ENCODE measurements at places on chromosomes 11 and 22. TPM values are rescaled to one million over a fixed set of nuclear protein-coding genes. Genes with fewer than 3 reads are reported as not detected.

The TRIM48 gene
- not detected for total RNA-seq

The RFPL1 gene
- not detected for total RNA-seq

The OR52A1 gene
- not detected for total RNA-seq

The DAGLA gene
- total RNA-seq = 6.0 TPM

The TPH1 gene
- 0.29 TPM for total RNA-seq

The P2RY2 gene
- 7.4 TPM for total RNA-seq

The PRAME gene
- not detected for total RNA-seq

The C11orf87 gene
- total RNA-seq = 0.35 TPM

The OR5A1 gene
- not detected for total RNA-seq

The KRTAP5-11 gene
- total RNA-seq = not detected

The SPDYC gene
- not detected for total RNA-seq

DNA sequence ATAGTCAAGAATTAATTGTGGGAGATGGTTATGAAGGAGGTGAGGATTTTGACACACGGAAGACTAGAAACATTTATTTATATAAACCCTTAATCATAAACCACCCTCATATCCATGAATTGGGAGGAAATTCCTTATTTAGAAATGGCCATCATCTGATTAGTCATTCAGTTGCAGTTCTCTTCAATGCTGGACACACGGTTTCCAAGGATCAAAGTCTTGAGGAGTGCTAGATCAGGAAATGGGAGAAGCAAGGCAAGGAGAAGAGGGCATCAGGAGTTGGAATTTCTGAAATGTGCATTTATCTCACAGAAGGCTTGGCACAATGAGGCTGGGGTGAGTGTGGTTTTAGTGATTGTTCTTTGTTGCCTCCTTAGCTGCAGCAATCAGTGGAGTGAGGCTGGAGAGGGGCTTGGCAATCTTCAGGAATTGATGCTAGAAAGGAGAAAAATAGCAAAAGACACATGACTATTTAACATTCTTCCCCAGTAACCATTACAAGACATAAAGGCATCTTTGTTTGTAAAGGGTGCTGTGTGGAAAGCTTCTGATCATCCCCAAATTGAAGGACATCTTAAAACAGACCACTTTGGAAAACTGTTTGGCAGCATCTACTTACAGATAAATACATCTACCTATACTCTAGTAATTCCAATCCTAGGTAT lies 21.6 kb upstream of the GDPD4 start:
- no peaks in the 10 kb centered on the region for H3K4me1 ChIP-seq
- peaks cover 13% of the 10 kb centered on the region for H3K36me3 ChIP-seq
- no peak for DNase-seq
- H3K27ac ChIP-seq = no peak overlapping the region
- no peak overlapping the region for H3K4me3 ChIP-seq

GRCh38 chr22:22407061-22407460 lies 101.5 kb downstream of the ZNF280B start:
- H3K4me3 ChIP-seq = no peak overlapping the region
- H3K27me3 ChIP-seq = peaks cover 12% of the 10 kb centered on the region
- no peak overlapping the region for H3K27ac ChIP-seq
- no peak for DNase-seq
- H3K36me3 ChIP-seq = no peaks in the 10 kb centered on the region

DNA sequence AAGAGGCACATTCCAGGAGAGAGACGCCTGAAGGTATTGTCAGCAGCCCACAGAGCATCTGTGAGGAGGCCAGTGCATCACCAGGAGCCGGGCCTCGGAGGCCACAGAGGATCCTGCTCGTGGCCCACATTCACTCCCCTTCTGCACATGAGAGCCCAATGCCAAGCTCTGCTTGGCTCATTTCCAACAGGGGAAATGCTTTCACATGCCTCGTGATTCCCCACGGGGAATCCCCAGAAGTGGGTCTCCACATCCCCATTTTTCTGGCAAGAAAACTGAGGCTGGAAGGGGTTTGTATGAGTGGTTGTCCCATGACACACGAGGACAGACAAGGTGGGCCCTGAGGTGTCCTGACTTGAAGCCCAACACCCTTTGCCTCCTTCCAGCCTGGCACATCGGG lies 34.4 kb downstream of the TP53I11 start:
- no peak overlapping the region for H3K4me3 ChIP-seq
- no peaks in the 10 kb centered on the region for H3K27me3 ChIP-seq
- DNase-seq = no peak
- H3K27ac ChIP-seq = no peak overlapping the region
- no peaks in the 10 kb centered on the region for H3K36me3 ChIP-seq

- no peaks in the 10 kb centered on the region for H3K36me3 ChIP-seq
- no peak for DNase-seq
- no peaks in the 10 kb centered on the region for H3K27me3 ChIP-seq
- no peak overlapping the region for H3K27ac ChIP-seq
- H3K4me3 ChIP-seq = no peak overlapping the region
These were observed 254.5 kb upstream of the B3GAT1 start for GRCh38 chr11:134666273-134667174.

DNA sequence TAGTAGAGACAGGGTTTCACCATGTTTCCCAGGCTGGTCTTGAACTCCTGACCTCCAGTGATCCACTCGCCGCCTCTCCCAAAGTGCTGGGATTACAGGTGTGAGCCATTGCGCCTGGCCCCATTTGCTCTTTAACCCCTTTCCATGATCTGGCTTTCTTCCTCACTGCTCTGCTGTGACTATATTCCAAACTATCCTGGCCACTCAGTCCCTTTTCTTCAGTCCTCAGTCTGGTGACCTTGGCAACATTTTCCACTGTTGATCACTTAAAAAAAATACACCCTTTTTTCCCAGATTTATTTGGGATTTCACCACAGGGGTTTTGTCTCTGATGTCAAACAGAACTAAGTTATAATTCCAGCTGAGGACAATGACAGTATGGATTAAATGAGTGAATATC lies 24.5 kb downstream of the MMP20 start:
- no peaks in the 10 kb centered on the region for H3K4me1 ChIP-seq
- H3K27ac ChIP-seq = no peak overlapping the region
- no peak overlapping the region for H3K4me3 ChIP-seq
- no peaks in the 10 kb centered on the region for H3K36me3 ChIP-seq
- no peak for DNase-seq
- H3K27me3 ChIP-seq = no peaks in the 10 kb centered on the region

DNA sequence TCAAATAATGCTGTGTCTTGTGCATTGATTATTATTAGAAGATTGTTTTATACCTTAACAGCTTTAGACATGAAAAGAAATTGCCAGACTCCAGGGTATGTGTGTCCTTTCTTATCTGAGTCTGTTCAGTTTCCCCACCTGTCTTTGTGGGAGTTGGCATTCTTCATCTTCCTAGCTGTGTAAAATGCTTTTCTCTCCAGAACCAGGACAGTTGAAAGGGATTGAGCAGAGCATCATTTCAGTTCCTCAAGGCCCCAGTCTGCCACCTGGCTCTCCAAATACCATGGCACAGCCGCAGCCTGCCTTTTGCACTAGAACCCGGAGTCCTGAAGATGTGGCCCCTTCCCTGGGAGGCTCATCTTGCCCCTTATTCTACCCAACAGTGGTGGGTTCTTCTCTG lies 851.9 kb downstream of the NTM start:
- no peaks in the 10 kb centered on the region for H3K27me3 ChIP-seq
- H3K4me3 ChIP-seq = no peak overlapping the region
- no peak overlapping the region for H3K27ac ChIP-seq
- no peaks in the 10 kb centered on the region for H3K36me3 ChIP-seq
- no peak for DNase-seq
- no peaks in the 10 kb centered on the region for H3K4me1 ChIP-seq

DNA sequence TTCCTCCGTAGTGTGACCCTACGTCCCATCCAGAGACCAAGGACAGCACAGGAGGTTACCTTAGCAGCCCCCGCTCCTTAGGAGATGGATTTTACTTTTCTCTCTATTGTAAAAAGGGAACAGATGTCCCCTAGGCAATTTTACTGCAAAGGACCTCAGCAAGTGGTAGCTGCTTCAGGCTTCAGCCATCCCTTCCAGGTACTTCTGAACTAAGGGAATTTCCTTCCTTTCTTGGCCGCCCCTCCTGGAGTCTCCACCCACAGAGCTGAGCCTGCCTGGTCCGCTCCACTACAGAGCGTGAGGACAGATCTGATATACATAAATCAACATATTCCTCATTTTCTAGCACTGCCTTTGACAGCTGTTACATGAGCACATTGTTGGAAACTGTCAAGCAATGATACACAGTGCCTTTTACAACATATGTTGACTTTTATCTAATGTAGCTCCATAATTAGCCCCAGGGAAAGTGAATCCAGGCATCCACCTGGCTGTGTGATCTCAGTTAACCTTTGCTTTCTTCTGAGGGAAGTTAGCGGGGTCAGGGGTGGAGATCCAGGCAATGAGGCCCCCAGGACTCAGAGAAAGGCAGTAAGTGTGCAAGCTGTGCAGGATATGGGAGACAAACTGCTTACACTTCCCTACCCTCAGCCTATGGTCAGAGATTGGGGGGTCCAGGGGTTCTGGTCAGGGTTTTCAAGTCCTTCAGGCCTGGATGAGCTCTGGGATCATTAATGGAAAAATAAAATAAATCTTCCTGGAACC lies 51.9 kb downstream of the SPATA19 start:
- no peaks in the 10 kb centered on the region for H3K36me3 ChIP-seq
- no peak overlapping the region for H3K4me3 ChIP-seq
- DNase-seq = no peak
- H3K27ac ChIP-seq = no peak overlapping the region
- H3K4me1 ChIP-seq = no peaks in the 10 kb centered on the region

- H3K27me3 ChIP-seq = no peaks in the 10 kb centered on the region
- no peaks in the 10 kb centered on the region for H3K4me1 ChIP-seq
- DNase-seq = peak; percentile 57
- no peak overlapping the region for H3K4me3 ChIP-seq
- H3K36me3 ChIP-seq = no peaks in the 10 kb centered on the region
These were observed 806.3 kb downstream of the BRD1 start for GRCh38 chr22:49021131-49021925.

DNA sequence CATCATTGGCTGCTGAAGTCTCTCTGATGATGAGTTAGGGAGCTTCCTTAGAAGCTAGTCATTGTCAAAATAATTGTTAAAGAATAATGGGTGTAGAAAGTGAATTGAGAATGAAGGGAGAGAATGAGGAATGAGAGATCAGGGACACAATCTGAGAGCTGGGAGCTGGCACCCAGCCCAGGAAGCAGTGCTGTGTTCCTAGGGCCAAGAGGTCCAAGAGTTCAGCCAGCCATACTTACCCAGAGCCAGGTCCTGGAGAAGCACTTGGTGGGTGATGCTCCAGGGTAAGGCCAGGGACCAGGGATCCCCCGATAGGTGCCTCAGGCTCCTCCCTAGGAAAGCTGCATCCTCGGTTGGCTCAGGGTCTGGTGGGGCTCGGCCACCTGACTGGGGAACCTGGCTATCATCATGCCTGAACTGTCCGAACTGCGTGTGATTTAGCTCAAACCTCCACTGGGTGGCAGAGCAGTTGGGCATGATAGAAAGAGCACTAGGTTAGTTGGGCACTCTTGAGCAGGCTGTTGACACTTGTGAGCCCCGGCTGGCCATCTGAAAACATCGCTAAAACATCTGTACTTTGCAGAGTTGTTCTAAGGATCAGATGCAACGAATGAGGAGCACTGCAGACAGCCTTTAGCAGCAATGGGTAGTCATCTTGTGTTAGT lies 123.9 kb upstream of the NCAM1 start:
- no peaks in the 10 kb centered on the region for H3K36me3 ChIP-seq
- no peak overlapping the region for H3K4me3 ChIP-seq
- H3K4me1 ChIP-seq = no peaks in the 10 kb centered on the region
- no peak overlapping the region for H3K27ac ChIP-seq

- H3K4me3 ChIP-seq = no peak overlapping the region
- H3K36me3 ChIP-seq = no peaks in the 10 kb centered on the region
- no peak for DNase-seq
These were observed 31.9 kb upstream of the FAM181B start for GRCh38 chr11:82765466-82766034.

GRCh38 chr11:10023212-10023611 lies 270.8 kb downstream of the SBF2 start:
- DNase-seq = no peak
- no peaks in the 10 kb centered on the region for H3K36me3 ChIP-seq
- no peak overlapping the region for H3K27ac ChIP-seq
- H3K4me1 ChIP-seq = no peaks in the 10 kb centered on the region

- H3K4me3 ChIP-seq = no peak overlapping the region
- H3K4me1 ChIP-seq = no peaks in the 10 kb centered on the region
- no peak for DNase-seq
- no peak overlapping the region for H3K27ac ChIP-seq
- H3K36me3 ChIP-seq = no peaks in the 10 kb centered on the region
- H3K27me3 ChIP-seq = no peaks in the 10 kb centered on the region
These were observed 19.3 kb downstream of the FLRT1 start for GRCh38 chr11:64055077-64055476.

DNA sequence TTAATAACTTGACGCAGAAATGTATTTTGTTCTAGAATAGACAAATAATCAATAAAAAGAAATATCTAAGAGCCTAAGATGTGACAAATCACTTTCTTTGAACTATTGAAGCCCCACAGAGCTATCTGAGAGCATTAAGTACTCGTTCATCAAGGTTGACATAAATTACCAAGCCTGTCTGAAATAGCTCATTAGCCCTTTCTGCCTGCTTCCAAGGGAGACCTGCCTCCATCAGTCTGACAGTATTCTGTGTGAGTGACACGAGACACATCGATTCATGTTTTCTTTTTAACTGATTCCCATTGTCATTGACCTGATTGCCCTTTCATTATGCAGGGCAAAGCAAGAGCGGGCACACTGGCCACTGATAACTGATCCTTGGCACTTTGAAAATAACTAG lies 347.5 kb downstream of the KCNA4 start:
- no peak for DNase-seq
- no peaks in the 10 kb centered on the region for H3K4me1 ChIP-seq
- H3K27me3 ChIP-seq = no peaks in the 10 kb centered on the region
- no peak overlapping the region for H3K27ac ChIP-seq

DNA sequence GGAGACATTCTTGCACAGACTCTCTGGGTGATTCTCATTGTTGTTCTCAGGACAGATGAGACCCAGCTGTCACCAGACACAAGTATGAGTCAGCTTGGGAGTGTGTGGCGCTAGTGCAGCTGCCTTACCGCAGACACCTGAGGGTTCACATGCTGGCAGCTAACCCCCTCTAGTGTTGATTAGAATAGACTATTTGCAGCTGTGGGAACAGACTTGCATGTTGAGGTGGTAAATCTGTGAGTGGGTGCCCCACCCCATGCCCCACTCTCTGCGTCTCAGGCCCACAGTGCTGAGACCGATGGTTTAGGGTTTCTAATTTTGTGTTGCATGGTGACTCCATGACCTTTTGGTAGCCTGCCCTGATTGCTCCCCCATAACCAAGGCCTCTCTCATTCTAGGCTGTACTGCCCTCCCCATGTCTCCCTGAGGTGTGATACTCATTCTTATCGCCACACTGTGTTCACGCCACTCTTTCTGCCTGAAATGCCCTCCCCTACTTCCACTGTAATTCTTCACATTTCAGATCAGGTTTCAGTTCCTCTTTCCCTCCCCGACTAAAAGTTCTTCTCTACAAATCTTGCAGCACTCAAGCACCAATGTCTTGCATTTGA lies 73.7 kb upstream of the KIRREL3 start:
- no peaks in the 10 kb centered on the region for H3K4me1 ChIP-seq
- no peak for DNase-seq
- no peaks in the 10 kb centered on the region for H3K36me3 ChIP-seq
- no peaks in the 10 kb centered on the region for H3K27me3 ChIP-seq
- no peak overlapping the region for H3K27ac ChIP-seq
- H3K4me3 ChIP-seq = no peak overlapping the region

Data from upper lobe of right lung (tissue), 1 donor.